ENCODE measurements at places on chromosomes 16 and 17.

DNA sequence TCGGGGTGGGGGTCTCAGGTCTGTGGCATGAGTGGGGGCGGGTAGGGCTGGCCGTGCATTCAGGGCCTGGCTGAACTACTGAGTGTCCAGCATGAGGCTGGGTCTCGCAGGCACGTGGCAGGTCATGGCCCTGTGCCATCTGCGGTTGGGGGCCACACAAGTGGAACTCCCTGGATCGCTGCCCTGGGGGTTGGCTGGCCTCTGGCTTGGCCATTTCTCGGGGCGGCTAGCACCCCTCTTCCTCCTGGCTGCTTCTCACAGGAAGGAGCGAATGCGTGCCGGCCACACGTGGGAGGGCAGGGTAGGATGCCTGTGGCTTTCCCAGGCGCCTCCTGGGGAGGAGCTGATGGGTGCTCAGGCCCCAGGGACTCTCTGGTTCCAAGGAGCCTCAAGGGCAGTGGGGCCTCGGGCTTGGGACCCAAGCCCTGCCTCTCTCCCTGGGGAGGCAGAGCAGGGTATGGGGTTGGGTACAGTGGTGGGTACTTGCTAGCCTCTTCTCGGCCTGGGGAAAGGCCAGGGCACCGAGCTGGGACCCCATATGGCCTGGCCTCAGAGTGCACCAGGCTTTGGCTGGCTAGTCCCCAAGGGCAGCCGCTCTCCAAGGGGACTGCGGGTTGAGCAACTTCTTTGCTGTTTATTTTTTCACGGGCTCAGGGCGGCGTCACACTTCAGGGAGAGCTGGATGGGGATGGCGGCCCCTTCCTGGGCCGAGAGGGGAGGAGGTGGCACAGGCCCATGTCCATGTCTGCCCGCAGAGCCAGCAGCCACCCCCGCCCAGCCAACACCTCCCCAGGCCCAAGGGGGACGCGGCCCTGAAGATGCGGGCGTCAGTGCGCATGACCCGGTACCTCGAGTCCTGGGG, 37.5 kb downstream of the ADCY7 start:
- no peak for DNase-seq

DNA sequence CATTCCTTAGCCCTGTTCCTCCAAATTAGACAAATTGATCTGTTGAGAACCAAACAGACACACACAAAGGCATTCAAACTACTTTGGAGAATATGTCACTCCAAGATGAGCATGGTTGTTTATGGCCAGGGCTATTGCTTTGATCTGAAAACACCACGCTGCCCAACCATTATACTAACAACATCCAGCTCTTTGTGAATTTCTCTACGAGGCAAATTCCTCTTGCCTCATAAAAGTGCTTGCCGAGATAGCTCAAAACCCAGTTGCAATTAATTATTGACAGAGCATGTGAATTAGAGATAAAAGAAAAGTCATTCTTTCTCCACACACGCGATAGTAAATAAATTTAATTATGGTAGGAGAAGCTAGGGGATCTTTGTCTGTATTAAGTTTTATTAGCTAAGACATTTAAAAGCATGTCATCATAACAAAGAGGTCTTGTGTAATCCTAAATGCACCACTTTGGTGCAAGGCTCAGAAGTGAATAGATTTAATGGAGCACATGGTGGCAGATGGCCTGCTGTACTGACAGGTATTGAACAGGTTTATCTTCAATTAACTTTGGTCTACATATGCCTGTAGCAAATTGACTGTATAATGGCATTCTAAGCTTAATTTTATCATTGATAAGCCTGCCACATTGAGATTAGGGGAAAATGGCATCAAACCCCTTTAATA, 441.8 kb downstream of the HS3ST4 start:
- no peak for DNase-seq

DNA sequence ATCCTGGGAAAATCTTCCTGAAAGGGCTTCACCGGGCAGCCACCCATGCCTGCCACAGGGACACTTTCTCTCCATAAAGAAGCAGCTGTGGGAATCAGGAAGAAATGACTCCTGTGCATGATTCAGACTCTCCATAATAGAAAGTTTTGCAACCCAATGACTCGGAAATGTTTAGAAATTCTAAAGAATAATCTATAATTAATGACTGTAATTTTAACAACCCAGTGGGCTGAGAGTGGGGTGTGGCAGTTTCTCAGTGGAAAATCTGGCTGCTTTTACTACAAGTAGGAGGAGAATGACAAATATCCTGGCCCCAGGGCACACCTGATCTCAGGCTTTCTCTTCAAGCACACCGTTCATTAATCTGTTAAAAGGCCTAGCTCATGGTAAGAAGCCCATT, 25.7 kb downstream of the IRF8 start:
- DNase-seq, result no peak

GRCh38 chr16:28193530-28194423, 18.0 kb downstream of the XPO6 start:
- peak; percentile 78 for DNase-seq

DNA sequence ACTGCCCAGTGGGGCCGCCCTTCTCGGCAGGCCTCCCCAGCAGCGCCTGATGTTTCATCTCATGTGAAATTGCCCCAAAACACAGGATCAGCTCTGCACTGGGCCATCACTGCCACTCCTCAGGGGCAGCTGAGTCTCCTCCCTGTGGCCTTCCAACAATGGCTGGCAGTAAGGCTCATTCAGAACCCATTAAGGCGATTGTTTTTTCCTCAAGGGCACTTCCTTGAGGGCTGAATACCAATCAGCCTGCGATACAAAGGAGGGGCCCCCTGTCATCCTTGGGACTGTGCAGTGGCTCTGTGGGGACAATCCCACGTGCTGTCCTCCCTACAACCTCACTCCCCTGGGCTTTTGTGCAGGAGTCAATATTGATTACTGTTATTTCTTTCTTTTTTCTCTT, 47.5 kb downstream of the XYLT1 start:
- no peak for DNase-seq

DNA sequence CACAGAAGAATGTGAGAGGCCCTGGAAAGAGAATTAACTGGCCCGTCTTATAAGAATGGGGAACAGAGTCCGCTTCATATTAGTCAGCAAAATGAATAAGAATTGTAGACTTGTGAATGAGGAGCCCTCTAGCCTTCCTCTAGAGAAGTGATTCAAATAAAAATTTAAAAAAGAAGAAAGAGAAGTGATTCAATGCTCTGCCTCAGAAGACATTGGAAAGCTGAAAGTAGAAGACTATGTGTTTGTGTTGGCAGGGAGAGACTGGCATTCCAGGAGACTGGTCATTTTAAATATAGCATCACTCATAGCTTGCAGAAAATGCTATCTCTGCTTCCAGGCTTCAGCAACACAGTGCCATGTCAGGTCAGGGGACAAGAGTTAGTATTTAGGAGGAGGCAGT, 190.6 kb upstream of the HS3ST3A1 start:
- DNase-seq, result no peak

DNA sequence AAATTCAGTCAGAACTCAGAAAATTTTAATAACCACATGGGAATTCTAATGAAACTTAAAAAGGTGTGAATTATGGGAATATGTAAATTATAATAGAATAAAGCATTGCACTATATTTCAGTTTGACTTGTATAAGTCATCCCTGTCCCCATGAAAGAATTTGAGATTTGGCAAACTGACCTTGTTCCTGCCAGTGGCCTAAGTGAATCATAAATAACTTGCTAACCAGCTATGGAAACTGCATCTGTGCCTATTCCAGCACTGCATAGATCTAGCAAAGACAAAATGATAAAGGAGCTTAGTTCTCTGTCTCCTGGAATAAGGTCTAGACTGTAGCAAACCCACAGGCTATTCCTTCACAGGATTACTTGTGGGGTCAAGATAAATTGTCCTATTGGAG, 106.8 kb upstream of the NOG start:
- no peak for DNase-seq

DNA sequence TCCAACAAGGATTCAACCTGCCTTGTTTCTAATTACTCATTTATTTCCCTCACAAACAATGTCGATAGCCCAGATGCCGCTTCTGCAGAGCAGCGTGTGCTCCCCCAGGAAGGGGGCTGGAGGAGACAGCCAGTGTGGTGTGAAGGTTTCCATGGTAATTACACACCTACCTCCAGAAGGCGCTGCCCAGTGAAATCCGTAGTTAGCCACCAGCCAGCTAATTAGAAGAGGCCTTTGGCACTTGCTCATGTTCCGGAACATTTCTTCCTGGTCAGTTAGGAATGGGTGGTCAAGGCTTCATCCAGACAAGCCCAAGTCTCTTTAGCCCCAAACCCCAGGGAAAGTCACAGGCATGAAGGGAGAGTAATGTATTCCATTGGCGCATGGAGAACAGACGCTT, 342.5 kb upstream of the C16orf82 start:
- DNase-seq, result no peak
